Renal cortical epithelial cell (primary cell): ENCODE measurements at places on chromosomes 7 and 10.

DNA sequence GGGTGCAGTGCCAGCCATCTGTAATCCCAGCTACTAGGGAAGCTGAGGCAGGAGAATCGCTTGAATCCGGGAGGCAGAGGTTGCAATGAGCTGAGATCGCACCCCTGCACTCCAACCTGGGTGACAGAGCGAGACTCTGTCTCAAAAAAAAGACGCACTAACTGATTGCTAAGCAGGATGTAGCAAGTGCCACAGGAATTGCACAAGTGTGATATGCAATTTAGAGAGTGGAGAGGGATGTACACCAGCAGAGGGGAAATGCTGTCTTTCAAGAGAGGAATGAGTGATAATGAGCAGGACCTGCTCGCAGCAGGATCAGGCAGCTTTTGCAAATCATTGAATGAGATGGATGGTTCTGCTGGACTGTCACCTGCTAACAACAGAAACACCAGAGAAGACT is 13.3 kb upstream of the SLC16A12 start:
- DNase-seq: no peak

DNA sequence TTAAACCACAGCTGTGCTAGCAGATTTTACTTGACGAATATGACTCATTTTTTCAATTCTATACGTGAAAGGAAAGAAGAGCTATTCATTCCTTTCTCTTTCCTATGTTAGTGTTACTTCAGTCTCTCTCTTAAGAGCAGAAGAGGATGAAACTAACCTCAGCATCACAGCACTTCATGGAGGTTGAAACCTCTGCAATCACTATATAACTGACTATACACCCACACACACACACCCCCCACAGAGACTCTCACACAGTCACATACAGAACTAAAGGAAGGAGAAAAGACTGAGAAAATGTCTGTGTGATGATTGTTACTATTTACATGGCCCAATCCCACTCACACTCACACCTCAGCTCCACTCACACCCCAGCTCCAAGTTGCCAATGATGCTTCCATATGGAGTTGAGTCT is 104.2 kb downstream of the KIF20B start:
- DNase-seq: no peak

- DNase-seq: no peak
Observed at GRCh38 chr10:125161707-125162119, 1.4 kb upstream of the CTBP2 start.

DNA sequence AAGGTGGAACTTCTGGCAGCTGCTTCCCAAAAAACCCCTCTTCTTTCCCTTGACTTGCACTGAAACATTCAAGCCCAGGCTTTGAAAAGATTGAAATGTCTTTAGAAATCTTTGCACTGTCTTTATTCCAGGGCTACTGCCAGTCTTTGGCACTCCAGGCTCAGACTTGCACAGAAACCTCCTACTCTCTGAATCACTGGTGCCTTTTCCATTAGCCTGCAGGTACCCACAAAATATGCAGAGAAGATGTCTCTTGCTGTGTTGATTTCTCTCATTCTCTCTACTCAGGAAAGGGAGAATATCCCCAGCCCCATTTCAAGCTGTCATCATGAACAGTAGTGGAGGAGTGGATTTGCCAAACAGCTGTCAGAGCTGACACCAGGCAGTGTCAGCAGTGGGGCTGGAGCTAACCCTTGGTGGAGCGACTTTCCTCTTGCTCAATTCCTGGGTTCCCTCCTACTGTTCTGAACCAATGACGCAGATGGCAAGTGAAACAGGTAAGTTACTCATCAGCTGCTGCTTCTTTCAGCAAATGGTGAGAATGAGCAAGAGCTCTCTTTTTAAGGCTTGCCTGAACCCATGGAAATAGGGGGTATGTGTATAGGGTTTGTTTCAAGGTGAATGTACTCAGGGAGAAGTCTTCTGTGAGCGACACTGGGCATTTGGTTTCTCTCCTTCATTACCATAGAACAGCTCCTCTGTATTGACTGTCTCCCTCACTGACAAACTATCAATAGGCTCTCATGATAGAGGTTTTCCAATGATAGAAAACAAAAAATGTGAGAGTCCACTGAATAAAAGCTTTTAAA is 362.4 kb downstream of the ADRA2A start:
- no peak for DNase-seq

GRCh38 chr10:28179743-28180099 is 123.1 kb downstream of the MPP7 start:
- DNase-seq: no peak

- no peak for DNase-seq
Observed at GRCh38 chr7:21624320-21624719, 81.5 kb downstream of the DNAH11 start.

GRCh38 chr7:122790132-122790531 is 87.4 kb upstream of the RNF148 start:
- no peak for DNase-seq

DNA sequence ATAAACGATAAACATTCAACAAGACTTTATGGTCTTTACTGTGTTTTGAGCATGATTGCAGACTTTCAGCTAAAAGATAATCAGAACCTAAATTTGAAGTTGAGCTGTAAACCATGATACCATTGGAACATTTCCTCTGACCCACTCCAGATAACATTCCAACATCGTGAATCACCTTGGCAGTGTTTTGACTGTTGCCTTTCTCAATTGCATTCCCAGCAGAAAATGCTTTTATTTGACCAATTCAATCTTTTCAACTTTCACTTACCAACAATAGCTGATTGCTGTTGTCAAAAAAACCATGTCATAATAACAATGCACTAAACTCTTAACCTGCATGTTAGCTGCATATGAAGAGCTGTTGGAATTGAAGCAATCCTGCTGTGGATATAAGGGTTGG is 165.5 kb downstream of the MDFIC start:
- DNase-seq: peak; percentile 88

GRCh38 chr7:149422914-149423301 is 38.0 kb downstream of the ZNF777 start:
- no peak for DNase-seq

DNA sequence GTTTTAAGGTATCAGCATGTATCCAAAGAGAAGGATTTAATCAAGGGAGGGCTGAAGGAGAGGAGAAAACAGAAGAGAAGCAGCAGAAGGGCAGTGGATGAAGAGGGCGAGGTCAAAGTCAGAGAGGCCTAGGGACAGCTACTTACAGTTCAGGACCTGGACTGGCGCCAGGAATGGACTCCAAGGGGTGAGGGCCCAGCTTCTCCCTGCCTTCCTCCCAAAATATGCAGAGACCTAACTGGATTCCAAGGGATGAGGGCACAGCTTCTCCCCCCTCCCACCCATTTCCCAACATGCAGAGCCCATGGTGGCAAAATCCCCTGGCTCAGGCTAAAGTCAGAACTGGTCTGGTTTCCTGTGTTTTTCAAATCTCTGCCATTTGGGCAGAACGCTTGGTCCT is 3.4 kb upstream of the TCF7L2 start:
- DNase-seq: no peak

- no peak for DNase-seq
Observed at GRCh38 chr10:29960261-29960660, 99.1 kb downstream of the JCAD start.

DNA sequence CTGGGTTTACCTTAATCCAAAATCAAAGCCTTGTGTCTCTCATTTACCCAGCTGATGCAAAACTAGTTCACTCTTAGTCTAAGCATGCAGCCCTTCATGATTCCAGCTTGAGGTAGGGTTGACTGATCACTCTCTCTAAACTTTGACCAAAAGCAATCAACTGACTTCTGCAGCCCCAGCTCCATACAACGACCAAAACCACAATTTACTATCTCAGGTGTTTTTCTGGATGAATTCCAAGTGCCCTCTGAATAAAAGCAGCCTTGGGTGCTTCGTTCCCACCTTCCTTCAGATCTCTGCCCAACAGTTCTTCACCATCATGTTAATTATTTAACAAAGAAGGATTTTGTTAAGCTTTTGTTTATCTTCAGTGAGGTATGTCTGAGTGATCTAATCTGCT is 62.6 kb downstream of the CCDC6 start:
- peak; percentile 53 for DNase-seq

DNA sequence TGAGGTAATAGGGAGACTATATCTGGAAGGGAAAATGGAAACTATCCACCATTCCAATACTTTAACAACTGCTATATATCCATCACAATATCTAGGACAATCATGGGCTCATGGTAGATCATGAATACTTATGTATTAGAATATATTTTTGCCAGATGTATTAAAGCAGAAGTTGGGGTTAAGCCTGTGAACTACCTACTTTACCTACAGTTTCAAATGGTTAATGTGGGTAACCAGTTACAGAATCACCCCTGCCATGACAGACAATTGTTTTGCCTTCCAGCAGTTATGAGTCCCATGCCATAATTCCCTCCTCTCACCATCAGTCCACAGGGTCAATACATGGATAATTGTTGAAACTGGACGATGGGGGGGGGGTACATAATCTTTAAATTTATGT is 29.9 kb upstream of the RAPGEF5 start:
- no peak for DNase-seq

DNA sequence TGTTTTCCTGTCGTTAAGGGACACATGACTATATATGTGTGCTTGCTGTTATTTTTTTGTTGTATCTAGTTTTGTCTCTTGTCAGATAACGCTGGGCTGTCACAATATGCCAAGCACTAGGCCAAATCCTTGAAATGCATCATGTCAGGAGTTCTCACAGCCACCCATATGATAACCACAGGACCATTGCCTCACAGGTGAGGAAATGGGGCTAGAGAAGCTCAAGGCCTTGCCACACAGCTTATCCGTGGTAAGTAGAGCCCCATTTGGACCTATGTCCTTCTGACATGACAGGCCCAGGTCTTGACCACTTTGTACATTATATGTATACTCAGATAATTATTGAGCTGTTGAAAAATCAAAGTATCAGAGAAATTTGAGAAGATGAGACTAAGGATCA is 42.0 kb upstream of the TARP start:
- no peak for DNase-seq

DNA sequence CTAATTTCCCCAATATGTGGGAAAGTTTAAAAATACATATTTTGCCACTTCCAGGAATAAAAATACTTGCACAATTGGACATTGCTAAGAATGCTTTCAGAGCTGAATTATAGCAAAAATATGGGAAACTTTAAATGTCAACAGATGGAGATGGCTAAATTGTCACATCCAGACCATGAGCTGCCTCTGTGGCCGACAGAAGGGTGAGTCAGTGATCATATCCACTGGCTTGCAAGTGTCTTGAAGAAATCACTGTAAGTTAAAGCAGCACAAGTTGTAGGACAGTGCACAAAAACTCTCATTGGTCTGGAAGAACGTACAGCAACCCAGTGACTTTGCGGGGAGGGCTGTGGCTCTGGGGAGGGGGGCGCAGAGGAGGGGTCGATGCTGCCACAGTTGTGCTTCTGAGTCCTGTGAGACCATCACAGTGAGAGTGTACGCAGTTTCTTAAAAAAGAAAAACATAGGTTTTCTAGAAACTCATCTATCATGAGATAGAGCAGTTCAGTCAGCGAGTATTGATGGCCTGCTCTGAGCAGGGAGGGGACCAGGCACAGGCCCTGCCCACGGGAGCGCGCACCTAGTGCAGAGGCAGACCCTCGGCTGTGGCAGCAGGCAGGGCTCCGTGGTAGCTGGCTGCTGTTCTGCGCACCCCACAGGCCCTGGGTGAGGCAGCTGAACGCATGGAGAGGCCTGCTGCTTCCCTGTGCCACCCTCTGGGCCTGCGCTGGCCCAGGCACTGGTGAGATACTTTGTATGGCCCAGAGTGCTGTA is 25.5 kb downstream of the LRRC27 start:
- no peak for DNase-seq

- no peak for DNase-seq
Observed at GRCh38 chr10:52977581-52977980, 205.0 kb upstream of the MBL2 start.

- peak; percentile 27 for DNase-seq
Observed at GRCh38 chr10:50577681-50578350, 45.9 kb downstream of the SGMS1 start.

DNA sequence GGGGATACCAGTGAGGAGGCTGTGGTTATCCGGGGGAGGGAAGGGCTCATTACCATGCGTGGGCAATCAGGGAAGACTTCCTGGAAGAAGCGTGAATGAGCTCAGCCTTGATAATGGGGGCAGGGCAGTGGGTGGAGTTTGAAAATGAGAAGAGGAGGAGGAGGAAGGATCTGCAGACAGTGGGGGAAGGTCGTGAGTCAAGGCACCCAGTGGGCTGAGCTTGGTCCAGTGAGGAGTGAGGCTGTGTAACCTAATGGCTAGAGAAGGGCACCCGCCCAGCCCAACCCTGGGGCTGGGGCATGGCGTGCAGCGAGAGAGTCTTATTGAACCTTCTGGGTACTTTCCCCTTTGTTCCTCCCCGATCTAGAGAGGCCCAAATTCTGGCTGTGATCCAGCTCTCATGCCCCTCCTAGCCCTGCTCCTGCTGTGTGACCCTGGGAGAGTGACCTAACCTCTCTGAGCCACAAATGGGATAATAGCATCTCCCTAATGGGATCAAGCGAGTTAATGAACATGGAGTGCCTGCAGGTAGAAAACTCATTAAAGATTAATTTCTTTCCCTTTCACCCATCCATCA is 31.5 kb downstream of the CLIP2 start:
- DNase-seq: no peak

GRCh38 chr10:7400068-7400715 is 10.6 kb downstream of the SFMBT2 start:
- DNase-seq: no peak

GRCh38 chr10:102668326-102669107 is 24.2 kb downstream of the TRIM8 start:
- DNase-seq: no peak

GRCh38 chr7:7693881-7694280 is 24.5 kb downstream of the RPA3 start:
- DNase-seq: peak; percentile 90

DNA sequence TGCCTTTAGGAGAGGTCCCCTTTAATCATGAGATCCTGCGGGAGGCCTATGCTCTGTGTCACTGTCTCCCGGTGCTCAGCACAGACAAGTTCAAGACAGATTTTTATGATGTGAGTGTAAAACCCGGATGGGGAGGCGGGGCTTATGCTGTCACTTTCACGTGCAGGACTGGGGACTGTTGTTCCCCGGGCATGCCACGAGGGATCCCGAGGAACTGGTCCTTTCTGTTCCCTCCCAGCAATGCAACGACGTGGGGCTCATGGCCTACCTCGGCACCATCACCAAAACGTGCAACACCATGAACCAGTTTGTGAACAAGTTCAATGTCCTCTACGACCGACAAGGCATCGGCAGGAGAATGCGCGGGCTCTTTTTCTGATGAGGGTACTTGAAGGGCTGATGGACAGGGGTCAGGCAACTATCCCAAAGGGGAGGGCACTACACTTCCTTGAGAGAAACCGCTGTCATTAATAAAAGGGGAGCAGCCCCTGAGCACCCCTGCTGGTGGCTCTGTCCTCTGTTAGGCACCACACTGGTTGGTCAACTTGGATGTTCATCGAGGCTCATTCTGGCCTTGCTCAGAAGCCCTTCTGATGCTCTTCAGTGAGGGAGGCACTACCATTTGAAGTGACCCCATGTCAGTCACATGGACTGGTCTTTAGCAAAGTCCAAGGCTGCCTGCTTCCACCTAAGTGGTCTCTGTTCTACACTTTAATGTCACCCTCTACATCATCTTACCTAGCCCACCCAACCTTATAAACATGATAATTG is 2.8 kb downstream of the COPS6 start:
- no peak for DNase-seq

GRCh38 chr10:33365301-33365700 is 30.8 kb upstream of the NRP1 start:
- DNase-seq: no peak
